ENCODE measurements at places on chromosomes 4 and X.
A peak's percentile ranks its signal among the peaks of the same experiment; 100 is the strongest.

DNA sequence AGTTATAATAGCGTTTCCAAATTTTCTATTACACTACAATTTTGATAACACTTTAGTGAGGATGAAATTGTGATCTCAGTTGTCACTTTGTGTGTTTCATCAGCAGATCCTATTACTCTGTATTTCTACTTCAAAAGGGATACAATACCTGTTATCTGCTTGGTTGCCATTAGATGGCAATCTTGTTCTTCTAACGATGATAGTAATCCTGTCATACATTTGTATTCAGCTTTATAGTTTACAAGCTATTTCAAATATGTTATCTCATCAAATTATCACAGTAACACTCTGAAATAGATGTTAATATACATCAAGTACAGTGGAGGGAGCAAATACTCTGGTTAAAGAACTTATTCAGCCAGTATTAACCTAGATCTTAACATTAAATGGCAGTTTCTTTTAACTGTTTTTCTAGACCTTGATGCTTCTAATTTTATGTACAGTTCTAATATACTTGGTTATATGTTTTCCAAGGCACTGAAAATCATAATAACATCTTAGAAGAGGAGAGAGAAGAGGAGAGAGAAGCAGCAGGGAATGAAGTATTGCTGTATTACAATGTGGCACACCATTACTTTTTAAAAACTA lies 292.0 kb downstream of the CCSER1 start:
- DNase-seq = no peak

DNA sequence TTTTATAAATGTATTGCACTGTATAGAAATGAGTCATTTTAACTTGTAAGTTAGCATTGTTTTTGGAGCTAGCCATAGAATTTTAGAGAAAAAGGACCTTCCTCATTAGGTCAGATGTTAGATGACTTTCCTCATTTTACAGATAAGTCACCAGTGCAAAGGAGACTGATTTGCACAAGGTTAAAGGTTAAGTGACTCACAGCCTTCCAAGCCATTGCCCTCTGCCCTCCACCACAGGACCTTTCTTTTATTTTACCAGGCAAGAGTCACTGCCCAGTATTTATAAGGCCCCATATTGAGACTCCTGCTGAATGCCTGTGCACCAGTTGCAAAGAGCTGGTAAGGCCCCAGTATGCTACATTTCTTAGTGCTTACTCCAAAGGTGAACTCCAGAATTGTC lies 4.2 kb upstream of the ABCG2 start:
- no peak for DNase-seq

- DNase-seq = no peak
These were observed 9.9 kb downstream of the FAM200B start for GRCh38 chr4:15691346-15692135.

GRCh38 chr4:3179126-3179706 lies 69.7 kb upstream of the MSANTD1 start:
- no peak for DNase-seq

DNA sequence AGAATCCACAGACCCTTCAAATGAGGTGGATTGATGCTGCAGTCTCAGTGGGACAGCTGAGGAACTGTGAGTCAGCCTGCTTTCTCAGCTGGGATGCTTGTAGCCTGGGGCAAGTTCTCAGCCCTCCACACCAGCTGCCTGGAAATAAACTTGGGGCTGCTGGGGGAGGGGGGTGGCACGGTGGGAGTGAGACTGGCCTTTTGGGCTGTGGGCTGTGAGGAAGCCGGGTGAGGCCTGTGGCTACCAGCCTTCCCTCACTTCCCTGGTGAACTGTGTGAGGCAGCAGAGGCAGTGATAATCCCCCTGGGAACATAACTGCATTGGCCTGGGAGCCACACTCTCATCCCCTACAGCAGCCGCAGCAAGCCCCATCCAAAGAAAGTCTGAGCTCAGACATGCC lies 114.5 kb upstream of the GUCY1A1 start:
- no peak for DNase-seq

DNA sequence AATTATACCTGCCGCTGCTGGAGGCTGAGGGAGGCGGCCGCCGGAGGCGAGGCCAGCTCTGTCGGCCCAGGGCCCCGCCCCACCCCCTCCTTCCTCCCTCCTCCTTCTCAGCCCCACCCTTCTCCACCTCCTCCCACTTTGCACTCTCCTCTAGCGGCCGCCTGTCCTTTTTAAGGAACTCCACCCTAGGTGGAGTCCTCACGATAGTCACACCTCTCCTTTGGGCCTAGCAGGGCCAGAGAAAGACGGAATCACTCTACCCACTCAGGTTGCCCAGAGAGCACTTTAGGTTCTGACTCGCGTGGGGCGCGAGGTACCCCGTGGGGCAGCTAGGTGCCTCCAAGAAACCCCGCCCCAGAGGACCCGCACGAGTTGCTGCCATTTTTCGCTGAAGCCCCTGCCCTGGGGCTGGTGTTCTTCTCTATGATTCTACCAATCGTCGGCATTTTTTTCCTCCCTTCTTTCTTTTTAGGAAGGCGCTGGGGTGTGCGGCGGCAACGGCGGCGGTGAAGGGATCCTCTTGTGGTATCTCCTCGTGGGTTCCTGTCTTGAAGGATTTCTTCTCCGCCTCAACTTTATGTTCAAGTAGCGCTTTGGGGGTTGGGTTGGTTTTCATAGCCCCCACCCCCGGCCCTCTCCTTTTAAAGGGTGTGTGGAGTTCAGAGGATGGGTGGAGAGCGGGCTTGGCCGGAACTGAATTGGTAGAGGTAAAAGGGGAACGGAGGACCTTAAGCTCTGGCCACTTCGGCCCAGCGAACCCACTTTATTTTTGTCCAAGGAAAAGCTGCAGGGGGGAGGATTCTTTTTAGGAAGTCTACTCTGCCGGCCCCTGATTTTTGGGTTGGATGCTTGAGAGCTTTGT lies at the start of gene KLF8:
TSS of gene KLF8 (plus strand) at position 136 of the 862 bp plus-strand sequence. CDS start 979 bp downstream, outside the sequence.
- DNase-seq = peak; percentile 10

DNA sequence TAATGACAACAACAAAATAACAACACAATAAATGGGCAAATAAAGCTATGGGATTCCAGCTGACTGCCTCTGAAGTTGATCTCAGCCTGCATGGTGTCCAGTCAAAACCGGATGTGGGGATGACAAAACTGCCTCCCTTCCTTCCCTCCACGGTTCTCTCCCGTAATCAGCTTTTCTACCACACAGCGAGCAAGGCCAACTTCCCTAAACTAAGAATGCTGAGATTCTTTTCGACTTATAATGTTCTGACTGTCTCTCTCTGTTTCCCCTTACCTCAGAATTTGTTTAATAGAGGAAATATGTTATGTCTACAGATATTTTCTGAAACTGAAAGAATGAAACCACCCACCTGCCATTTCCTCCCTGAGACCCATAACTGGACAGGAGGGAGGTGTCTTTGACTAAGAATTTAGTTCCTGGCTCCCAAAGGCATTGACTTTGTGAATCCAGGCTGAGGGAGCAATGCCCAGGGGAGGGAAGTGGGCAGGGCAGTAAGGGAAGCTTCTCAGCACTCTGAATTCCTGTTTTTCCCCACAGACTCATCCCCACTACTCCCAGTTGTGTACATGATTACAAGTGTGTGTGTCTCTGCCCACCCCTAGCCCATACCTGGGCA lies 1.0 kb upstream of the TLR1 start:
- no peak for DNase-seq

DNA sequence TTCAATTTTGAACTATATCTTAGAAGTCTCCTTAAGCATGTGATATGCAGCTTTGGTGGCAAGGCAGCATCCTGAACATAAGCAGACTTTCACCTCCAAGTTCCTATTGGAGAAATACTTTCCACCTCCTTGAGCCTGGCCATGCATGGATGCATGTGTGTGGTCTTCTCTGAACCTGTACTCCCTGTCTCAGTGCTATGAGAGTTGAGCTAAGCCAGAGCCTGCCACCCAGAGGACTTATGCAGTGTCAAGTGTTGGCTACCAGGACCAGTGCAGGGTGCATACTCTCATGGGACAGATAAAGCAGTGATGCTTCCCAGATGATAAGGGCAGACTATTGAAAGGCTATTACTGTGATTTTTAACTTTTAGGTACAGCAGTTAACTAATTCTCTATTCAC lies 105.6 kb downstream of the TSPAN7 start:
- no peak for DNase-seq

GRCh38 chrX:16700734-16701133 lies 11.7 kb downstream of the CTPS2 start:
- no peak for DNase-seq

DNA sequence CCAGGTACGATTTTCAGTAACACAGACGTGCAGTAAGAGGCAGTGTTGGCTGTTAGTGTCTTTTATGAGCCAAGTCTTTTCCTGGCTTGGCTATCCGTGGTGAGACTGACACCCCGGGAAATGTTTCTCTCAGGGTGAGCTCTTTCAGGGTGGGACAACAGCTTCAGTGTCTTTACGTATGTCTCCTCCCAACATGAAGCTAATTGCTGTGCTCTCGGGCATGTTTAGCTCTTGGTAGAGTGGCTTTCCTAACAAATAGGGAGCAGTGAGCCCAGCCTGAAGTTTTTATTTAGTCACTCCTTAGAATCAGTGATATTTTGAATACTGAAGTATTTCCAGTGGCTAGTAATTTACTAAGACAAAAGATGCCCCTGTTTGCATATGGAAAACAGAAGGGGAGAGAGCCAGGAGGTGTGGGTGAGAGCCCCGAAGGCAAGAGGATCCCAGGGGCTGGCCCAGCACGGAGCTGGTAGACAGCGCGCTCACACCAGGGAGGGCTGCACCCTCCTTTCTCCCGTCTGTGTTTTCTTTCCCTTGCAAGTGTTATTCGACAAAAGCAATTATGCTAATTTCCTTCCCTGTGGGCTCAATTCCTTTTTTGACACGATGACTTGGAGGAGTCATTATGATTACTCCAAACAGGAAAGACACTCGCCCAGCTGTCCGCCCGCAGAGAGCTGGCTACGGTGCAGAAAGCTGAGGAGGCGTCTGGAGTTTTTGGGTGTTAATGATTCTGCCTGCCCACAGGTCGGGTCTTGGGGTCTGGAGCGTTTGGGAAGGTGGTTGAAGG lies 47.7 kb downstream of the PDGFRA start:
- no peak for DNase-seq

GRCh38 chr4:76611616-76612207 lies 176.7 kb downstream of the SHROOM3 start:
- DNase-seq = no peak

- DNase-seq = no peak
These were observed 10.2 kb downstream of the ABCD1 start for GRCh38 chrX:153734871-153735270.

- DNase-seq = no peak
These were observed 278.9 kb upstream of the FTHL17 start for GRCh38 chrX:31350808-31351074.

- DNase-seq = no peak
These were observed 1037.0 kb upstream of the SLIT2 start for GRCh38 chr4:19214591-19215186.

- no peak for DNase-seq
These were observed 140.0 kb downstream of the IDS start for GRCh38 chrX:149365061-149365460.

GRCh38 chr4:97670703-97671269 lies 472.5 kb downstream of the STPG2 start:
- no peak for DNase-seq

GRCh38 chr4:163895378-163896005 lies 401.0 kb downstream of the TMA16 start:
- DNase-seq = peak; percentile 2

- DNase-seq = peak; percentile 88
These were observed 9.9 kb downstream of the ZNF157 start for GRCh38 chrX:47380268-47380667.

- DNase-seq = no peak
These were observed 83.6 kb downstream of the MXRA5 start for GRCh38 chrX:3262901-3263300.

- no peak for DNase-seq
These were observed 411.1 kb downstream of the TRIML1 start for GRCh38 chr4:188550296-188550695.

- DNase-seq = no peak
These were observed 268.6 kb upstream of the SLIT2 start for GRCh38 chr4:19983072-19983471.

GRCh38 chr4:181443021-181443420 lies 800.2 kb upstream of the TENM3 start:
- DNase-seq = no peak

DNA sequence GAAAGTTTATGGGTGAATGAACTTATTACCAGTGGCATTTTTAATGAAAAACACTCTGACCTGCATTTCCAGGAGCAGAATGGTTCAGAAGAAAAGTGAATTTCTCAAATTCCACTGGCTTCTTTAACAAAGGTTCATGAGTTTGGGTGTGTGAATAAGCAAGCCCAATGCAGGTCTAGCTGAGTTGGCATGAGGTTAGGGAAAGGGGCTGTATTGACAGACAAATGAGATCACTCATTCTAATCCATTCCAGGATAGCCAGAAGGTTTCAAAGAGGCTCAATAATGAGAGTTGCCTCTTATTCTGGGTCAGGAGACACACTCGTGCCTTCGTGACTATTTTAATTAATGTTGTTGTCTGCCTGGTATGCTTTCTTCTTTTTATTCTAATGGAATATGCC lies 43.7 kb upstream of the NPY2R start:
- DNase-seq = no peak

GRCh38 chr4:169117591-169118081 lies 107.6 kb upstream of the CBR4 start:
- DNase-seq = no peak

DNA sequence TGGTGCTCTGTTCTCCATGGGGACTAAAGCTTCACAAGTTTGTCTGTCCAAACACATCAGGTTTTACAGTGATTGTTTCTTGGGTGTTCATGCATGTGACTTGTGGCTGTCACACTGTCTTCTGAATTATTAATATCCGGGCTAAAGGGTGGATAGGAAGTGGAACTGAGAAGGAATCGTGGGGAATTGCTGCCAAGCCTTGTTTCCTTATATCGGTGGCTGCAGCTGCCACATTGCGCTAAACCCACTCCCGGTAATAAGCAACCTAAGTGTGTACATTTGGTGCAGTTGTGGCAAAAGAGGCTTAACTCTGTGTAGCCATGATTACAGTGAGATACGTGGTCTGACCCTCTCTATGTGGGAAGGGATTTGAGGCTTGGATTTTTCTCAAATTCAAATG lies 30.7 kb downstream of the SEPTIN11 start:
- no peak for DNase-seq

- peak; percentile 59 for DNase-seq
These were observed 134.5 kb upstream of the KLF3 start for GRCh38 chr4:38529189-38530115.

Data from CD4-positive, alpha-beta T cell (primary cell).